Activated CD4-positive, alpha-beta T cell treated with anti-CD3 and anti-CD28 coated beads, Interleukin-2, amount 10 ng/mL, durations not matched to agents 7 days and 5 days (primary cell): ENCODE measurements at places on chromosomes 6 and 20. TPM values are rescaled to one million over a fixed set of nuclear protein-coding genes. Genes with fewer than 3 reads are reported as not detected.

The OVOL2 gene
- not detected for total RNA-seq

The HSPA12B gene
- not detected for total RNA-seq

The PRL gene
- not detected for total RNA-seq

The UFL1 gene
- 21.7 TPM for total RNA-seq

The C6orf132 gene
- total RNA-seq = 0.02 TPM

The MAP7 gene
- 2.3 TPM for total RNA-seq

The FANCE gene
- total RNA-seq = 13.0 TPM

The RAET1L gene
- total RNA-seq = not detected

The IP6K3 gene
- not detected for total RNA-seq
